Stimulated activated CD8-positive, alpha-beta memory T cell treated with anti-CD3 and anti-CD28 coated beads, Interleukin-12 subunit alpha, Interleukin-12 subunit beta, amount 100 ng/mL, for 4 hours (primary cell): ENCODE measurements at places on chromosomes 13 and 19.

DNA sequence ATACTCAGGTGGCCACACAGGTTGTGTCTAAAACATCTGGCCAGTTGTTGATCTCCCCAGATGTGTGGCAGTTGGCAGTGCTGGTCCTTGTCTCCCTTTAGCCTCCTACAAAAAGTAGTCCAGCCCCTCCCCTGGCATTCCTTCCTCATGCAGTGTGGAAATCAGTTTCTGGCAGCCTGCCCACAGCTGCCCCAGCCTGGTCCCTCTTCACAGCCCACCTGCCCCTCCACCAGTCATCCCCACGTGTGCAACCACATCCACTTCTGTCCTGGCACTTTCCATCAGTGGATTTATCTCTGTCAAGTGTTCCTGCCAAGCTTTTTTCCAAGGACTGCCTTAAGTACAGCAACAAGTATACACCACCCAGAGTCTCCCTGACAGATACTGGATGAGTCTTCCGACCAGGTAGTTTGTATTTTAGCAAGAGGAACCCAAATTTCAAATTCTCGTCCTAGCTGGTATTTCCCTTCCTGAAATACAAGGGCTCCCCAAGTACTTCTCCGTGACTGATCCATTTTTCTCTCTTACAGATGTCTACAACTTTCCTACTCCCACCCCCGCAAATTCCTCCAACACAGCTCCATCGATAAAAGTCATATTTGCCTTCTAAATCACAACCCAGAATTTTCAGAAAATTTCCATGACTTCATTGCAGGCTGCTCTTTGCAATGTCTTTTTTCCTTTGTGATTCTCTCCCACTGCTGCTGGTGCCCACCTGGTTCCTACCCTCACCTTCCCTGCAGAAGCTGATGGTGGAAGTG lies 313.5 kb downstream of the FOXO1 start:
- DNase-seq, result no peak

- DNase-seq, result no peak
These were observed 52.4 kb downstream of the ZNF676 start for GRCh38 chr19:22144394-22144793.

DNA sequence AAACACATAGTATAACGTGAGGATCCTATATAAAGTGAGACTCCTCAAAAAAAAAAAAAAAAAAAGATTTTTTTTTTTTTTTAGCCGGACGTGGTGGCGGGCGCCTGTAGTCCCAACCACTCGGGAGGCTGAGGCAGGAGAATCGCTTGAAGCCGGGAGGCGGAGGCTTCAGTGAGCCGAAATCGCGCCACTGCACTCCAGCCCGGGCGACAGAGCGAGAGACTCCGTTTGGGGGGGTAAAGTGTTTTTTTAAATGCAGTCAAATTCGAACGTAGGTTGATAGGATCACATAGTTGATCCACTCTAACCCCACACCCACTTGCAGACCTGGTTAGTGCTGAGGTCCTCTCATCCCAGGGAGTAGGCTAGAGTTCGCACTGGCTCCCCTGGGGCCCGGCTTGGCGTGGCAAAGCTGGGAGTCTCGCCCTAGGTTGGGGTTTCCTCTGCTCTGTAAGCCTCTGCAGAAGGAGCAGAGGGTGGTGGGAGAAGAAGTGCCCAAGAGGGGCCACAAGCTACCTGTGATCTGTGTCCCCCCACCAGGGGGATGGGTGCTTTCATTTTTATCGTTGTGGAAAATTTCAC lies 6.5 kb downstream of the RNF225 start:
- DNase-seq, result no peak

GRCh38 chr13:98707281-98707999 lies 45.0 kb downstream of the SLC15A1 start:
- DNase-seq, result no peak

DNA sequence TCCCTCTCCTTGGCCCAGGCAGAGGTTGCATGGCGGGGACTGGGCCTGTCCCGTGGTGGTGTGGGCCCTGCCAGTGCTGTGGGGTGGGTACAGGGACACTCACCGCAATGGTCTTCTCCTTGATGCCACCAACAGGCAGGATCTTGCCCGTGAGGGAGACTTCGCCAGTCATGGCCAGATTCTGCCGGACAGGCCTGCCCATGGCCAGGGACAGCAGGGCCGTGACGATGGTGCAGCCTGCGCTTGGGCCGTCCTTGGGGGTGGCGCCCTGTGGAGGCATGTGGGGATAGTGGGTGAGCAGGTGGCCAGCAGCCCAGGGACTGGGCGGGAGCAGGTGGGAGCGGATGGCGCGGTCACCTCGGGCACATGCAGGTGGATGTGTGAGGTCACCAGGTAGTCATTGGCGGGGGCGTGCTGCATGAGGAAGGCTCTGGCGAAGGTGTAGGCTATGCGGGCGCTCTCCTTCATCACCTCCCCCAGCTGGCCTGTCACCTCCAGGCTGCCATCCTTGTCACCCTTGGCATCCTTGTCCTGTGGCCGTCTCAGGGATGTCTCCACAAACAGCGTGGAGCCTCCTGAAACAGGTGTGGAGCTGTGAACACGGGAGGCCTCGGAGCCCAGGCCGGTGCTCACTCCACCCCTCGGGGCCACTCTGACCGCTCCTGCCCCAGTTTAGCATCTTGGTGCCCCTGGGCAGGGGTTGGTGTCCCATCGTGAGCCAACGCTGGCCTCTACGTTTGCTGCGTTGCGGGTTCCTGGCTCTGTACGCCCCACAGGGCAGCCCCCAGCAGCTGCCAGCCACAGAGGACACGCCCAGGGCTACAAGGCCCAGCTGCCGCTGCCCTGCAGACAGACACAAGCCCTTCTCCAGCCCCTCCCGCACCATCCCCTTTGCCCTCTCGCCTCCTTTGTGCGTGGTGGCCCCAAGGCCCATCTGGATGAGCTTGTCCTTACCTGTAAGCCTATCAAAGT lies 3.4 kb downstream of the RPL36 start:
- DNase-seq, result no peak

GRCh38 chr13:23850134-23850533 lies 39.1 kb downstream of the MIPEP start:
- no peak for DNase-seq
